Muscle of back (tissue), 13 donors: ENCODE measurements at places on chromosomes 1 and 21. TPM values are rescaled to one million over a fixed set of nuclear protein-coding genes. Genes with fewer than 3 reads are reported as not detected.

DNA sequence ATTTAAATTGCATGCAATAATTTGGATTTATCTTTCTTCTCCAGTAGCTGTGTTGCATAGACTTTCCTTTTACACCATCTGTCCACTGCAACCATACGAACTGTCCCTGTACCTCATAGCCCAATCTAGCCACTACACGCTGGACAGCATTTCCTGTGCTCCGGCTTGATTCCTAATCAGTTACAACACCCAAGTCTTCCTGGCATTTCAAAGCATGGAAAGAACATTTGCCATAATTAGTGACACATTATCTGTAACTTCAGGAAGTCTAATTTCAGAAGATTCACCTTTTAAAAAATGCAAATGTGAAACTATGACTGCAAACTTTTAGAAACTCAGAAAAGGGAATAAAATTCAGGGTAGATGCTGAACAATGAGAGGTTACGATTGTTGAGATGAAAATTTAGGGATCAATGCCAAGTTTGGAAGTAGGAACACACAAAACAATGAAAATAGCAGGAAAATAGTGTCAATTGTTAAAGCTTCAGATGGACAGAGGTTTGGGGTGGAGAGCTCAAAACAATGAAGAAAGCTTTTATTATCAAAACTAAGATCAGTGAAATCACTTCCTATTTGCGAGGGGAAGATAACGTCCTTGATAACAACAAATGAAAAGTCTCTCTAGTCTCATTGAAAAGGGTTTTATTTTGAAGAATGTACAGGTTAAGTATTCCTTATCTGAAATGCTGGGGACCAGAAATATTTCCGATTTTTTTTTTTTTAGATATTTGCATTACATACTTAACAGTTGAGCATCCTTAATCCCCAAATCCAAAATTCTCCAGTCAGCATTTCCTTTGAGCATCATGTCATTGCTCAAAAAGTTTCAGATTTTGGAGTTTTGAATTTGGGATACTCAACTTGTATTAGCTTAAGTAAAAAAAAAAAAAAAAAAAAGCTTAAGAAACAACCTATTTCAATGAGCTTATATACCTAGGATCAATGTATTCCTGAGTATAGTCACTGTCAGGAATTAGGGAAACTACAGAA, 107.3 kb downstream of the FNBP1L start:
- no peak for DNase-seq

- DNase-seq = no peak
Measured at GRCh38 chr1:156619582-156619955, 354 bp downstream of the HAPLN2 start.

Gene ZC3H11A
- polyA plus RNA-seq = 72.6 TPM

Gene DPH5
- 65.8 TPM for polyA plus RNA-seq

Gene CBR3
- 3.3 TPM for polyA plus RNA-seq

DNA sequence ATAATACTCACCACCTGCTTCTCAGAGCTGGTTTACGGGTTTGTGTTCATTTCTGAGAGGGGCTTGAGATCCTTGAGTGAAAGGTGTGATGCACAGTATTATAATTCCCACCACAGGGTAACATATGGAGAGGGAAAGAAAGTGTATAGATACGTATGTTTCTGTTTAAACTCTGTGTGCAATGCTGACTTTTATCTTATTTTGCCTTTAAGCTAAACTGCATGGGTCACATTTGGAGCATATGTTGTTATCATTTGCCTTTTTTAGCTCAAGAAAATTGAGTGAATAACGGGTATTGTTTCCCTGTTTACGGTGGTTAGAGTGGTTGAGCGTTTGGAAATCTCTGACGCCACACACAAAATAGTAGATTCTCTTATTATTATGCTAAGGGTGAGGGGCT, 191.1 kb upstream of the NFIA start:
- no peak for DNase-seq

DNA sequence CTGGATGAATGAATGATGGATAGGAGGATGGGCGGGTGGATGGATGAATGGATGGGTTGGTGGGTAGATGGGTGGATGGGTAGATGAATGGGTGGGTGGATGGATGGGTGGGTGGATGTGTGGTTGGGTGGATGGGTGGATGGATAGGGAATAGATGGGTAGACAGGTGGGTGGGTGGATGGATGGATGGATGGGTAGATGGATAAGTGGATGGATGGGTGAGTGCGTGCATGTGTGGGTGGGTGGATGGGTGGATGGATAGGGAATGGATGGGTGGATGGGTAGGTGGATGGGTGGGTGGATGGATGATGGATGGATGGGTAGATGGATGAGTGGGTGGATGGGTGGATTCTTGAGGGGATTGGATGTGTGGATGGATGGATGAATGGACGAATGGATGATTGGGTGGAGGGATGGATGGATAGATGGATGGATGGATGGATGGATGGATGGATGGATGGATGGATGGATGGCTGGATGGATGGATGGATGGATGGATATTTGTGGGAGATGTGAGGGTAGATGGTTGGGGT, 68.7 kb downstream of the SDC3 start:
- DNase-seq = no peak

Gene VSIG8
- polyA plus RNA-seq = not detected
